Left hindlimb (tissue), 1 donor: ENCODE measurements at places on chromosomes 7 and 10.

- no peak for DNase-seq
Observed at GRCh38 chr10:13997650-13998049, 333.1 kb downstream of the FRMD4A start.

- no peak for DNase-seq
Observed at GRCh38 chr7:107660381-107661080, at the start of gene SLC26A4. SLC26A4 (plus strand) TSS chr7:107660828; CDS start chr7:107661642, 814 bp downstream.

DNA sequence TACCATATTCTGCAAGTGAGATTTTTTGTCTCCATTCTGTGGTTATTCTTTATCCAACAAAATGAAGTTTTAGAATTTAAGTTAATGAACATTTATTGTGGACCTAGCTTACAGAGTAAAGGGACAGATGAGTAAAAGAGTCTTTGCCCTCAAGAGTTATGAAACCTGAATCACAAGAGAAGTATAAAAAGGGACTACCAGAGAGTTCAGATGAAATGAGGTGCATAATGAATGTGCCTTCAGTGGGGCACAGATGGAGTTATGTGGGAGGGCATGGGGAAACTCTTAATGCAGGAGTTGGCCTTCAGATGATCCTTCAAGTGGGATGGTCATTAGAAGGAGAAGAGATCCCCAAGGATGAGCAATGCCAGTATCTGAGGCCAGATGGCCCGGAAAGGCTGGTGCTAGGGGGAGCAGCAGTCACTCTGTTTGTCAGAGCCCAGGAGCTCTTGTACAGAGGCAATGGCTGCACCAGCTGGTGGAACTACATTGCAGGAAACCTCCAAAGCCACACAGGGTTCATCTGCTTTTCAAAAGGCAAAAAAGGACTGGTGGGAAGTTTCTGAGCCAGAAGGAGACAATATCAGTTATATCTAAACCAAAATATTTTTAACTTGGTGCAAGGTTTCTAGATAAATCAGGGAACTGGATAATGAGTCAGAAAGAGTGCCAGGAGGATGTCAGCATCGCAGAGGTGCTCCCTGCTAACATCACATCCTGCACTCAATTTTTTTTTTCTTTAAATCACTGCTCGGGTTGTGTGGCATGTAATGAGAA is 162.0 kb downstream of the KLF6 start:
- DNase-seq = no peak

DNA sequence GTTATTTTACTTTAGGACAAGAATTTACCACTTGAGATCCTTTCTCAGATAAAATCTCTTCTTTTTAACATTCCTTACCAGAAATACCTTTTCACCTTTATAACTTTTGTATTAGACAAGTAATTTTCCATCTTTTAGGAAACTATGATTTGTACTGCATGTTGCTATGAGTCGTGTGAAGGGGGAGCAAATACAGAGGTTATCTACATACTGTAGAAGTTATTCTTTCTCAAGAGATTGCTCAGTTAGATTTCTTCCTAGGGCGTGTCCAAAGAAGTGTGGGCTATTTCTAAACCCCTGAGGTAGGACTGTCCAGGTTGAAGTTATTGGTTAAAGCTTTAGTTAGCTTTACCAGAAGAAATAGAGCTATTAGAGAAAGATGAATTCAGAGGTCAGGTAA is 30.2 kb upstream of the ARHGAP12 start:
- no peak for DNase-seq

DNA sequence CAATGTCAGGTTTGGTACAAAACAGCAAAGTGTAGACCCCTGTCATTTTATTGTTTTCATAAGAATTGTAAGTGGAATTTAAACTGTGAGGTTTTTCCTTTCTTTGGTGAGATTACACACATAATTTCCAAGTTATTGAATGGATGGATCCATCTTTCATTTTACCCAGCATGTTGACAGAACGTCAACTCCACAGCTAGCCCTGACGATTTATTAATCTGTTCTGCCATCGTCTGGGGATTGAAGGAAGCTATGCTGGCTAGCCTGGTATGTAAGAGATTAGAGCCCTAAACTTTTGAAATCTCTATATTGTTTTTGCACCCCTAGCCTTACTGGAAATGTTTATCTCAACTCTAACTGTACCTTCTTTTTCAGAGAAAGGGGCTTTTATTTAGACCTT is 8.6 kb downstream of the WNT16 start:
- no peak for DNase-seq

DNA sequence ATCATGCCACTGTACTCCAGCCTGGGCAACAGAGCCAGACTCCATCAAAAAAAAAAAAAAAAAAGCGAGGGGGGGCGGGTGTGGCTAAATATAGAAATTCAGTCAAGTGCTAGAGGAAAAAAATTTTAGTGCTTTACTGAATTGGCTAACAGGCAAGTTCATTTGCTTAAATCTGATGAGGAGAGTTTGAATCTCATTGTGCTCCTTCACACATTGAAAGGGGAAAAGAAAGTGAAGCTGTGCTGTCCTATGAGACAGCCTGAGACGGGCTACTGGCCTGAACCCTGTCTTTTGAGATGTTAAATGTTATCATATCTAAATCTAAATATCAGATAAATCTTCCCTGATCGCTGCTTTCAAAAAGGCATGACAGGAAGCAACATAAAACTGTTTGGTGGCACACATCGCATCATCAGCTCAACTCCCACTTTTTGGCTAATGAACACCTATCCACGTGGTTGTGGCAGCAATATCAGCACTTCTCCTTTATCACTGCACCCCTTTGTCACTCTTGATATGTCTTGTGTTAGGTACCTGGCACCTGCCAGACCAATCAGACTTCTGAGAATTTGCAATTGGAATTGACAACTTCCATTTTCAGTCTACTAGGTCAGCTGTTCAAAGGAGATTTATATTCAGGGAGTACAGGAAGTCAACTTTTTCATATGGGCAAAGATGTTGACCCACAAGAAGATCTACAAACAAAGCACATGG is 14.0 kb upstream of the IFIT1B start:
- DNase-seq = no peak

- DNase-seq = no peak
Observed at GRCh38 chr7:147296986-147297385, 1180.4 kb downstream of the CNTNAP2 start.
